ENCODE measurements at places on chromosomes 16 and 17.
A peak's percentile ranks its signal among the peaks of the same experiment; 100 is the strongest.

- no peak for DNase-seq
Measured at GRCh38 chr16:89921131-89921701, 1.9 kb upstream of the TUBB3 start.

DNA sequence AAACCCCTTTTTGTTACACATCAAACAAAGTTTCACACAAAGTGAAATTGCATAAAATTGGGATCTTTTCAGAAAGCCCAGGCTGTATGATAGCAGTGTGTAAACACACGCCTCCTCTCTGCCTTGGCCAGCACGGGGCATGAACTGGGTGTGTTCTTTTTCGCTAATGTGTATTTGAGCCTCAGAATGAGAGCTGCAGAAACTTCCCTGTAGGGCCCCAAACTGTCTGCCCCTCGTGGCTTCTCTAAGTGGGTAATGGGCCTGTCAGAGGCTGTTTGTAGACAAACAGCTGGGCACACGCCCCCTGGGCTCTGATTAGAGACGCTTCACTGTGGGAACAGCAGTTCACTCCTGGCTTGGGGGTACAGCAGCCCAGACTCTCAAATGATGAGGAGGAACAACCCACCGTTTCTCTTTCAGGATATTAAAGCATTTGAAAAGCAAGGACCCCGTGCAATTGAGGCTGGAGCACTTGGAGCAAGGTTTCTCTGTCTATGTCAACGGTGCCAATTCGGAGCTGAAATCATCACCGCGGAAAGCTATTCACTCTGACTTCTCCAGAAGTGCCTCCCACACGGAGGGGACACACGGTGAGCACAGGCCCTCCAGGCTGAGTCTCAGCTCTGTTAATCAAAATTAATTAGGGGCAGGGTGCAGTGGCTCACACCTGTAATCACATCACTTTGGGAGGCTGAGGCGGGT, 78.4 kb downstream of the KATNIP start:
- DNase-seq: no peak

- DNase-seq: no peak
Measured at GRCh38 chr16:23949630-23950290, 114.0 kb downstream of the PRKCB start.

- DNase-seq: no peak
Measured at GRCh38 chr16:12392585-12393091, 411.0 kb downstream of the CPPED1 start.

GRCh38 chr17:74695629-74696028, 17.1 kb downstream of the CD300LF start:
- DNase-seq: no peak

DNA sequence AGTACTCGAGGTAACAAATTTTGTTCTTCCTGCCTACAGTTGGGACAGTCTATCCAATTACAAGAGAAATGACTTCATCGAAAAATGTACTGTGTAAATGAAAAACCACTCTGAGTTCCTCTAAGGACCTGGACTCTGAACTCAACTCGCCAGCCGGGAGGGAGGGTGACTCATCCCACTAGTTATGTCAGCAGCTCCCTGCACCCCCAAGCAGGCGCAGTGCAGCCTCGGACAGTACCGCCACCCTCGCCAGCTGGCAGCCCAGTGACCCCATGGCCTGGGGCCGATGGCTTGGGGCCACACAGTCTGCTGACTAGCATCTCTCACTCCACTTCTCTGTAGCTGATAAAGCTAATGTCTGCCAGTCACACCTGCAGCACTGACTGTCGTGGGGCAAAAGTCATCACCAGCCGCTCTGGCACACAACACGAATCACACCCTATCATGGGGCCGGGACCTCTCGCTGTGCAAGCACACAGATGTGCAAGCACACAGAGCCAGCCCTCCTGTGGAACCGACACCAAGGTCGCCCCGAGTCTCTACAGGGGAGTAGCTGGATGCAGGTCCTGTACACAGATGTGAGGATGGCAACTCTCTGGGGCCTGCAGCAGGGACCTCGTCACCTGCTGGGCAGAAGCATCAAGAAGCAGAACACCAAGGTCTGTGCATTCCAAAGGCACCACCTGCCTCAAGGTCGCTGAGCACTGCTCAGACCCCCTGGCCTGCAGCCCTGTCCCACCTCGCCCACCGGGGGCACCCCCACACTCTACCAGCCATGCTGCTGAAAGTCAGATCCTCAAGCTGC, 5.7 kb downstream of the CSNK1D start:
- DNase-seq: peak; percentile 90

DNA sequence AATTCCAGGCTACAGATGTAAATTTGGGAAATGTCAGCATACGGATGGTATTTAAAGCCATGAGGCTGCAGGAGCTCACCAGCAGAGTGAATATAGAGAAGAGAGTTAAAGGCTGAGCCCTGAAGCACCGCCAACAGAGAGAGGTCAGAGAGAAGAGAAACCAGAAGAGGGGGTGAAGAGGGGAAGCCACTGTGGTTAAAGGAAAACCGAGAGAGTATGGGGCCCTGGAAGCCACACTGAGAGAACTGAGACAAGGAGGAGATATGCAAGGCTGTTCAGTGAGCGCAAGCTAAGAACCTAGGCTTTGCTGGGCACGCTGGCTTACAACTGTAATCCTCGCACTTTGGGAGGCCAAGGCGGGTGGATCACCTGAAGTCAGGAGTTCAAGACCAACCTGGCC, 24.6 kb downstream of the COPRS start:
- DNase-seq: no peak

DNA sequence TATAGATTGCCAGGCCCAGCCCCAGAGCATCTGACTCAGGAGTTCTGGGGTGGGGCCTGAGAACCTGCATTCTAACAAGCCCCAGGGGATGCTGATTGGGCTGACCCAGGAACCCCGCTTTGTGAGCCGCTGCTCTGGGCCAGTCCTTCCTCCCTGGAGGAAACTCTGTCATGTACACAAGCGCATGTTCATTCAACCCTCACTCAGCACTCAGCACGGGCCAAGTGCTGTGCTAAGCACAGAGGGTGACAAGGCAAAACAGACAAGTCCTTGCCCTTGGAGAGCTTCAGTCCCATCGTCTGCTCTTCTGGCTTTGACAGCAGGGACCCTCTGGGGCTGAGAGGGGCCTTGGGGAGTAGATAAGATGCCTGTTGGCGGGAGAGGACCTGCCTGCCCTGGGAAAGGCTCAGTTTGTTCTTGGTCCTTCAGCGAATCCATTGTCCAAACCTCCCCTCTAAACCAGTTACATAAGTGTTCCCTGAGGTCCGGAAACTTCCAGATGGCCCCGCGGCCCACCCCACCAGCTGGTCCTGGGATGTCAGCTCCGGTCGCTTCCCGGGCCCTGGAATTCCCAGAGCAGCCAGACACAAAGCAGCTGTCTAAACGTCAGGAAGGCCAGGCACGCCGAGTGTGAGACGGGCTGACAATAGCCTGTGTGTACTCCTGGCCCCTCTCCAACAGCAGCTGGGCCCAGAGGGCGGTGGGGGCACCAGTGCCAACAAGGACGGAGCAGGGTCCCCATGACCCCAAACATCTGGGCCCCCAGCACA, 88.8 kb downstream of the ZDHHC7 start:
- no peak for DNase-seq

DNA sequence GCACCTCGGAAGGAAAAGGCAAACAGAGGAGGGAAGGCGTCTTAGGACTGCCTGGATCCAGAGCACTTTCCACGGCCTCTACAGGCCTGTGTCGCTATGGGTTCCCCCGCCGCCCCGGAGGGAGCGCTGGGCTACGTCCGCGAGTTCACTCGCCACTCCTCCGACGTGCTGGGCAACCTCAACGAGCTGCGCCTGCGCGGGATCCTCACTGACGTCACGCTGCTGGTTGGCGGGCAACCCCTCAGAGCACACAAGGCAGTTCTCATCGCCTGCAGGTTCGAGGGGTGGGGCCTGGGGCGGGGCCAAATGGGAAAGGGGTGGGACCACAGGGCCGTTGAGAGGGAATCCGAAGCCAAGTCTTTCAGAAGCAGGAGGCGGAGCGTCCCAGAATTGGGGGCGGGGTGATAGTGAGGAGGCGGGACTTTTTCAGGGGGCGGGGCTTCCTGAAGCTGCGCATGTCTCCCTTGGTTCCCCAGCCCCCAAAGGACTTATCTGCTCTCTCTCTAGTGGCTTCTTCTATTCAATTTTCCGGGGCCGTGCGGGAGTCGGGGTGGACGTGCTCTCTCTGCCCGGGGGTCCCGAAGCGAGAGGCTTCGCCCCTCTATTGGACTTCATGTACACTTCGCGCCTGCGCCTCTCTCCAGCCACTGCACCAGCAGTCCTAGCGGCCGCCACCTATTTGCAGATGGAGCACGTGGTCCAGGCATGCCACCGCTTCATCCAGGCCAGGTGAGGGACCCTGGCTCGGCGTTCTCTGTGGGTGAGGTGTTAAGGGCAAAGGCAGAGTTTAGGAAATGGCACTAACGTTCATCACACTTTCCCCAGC, 939 bp downstream of the BCL6B start:
- DNase-seq: no peak

DNA sequence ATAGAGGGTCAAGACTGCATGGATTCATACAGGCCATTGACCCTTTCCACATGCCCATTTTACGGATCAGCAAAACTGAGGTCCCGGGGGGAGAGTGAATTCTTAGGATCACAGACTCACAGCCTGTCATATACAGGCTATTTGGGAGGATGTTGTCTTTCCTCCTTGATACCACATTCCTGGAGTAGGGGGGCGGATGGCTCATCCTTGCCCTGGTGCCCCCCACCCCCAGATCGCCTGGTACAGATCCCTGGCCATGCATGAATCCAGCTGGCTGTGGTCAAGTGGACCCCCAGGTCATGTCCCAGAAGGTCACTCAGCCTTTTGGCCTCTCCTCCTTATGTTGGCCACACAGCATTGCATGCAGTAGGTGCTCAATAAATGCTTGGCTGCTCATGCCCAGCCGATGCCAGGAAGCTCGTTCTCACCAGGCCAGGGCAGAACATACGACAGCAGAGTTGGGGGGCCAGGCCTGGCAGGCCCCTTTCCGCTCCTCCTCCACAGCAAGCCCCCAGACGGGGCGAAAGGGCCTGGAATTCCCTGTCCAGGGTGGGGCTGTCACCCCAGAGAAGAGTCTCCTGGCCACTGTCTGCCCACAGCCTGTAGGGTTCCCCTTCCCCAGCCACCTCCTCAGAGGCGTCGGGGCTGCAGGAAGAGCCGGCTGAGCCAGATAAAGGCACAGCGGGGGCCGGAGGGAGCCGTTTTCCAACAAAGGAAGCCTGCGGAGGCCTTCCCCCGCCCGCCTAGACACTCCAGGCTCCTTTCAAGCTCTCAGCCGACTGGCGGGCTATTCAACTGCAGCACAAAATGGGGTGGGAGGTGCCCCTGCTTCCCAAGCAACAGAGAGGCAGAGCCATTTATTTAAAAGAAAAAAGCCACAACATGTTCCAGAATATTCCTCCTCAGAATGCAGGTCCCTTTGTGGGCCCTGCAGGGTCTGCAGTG, 215.7 kb upstream of the CIBAR2 start:
- no peak for DNase-seq

- no peak for DNase-seq
Measured at GRCh38 chr16:88295671-88296436, 86.9 kb upstream of the ZNF469 start.

- DNase-seq: peak; percentile 95
Measured at GRCh38 chr17:75720656-75721462, at the start of gene ITGB4. Gene ITGB4 (plus strand): TSS chr17:75721459. CDS start chr17:75724704, 3,245 bp downstream.

GRCh38 chr16:85387171-85387507, 226.0 kb upstream of the GSE1 start:
- no peak for DNase-seq
